Progenitor cell of endocrine pancreas (in vitro differentiated cells): ENCODE measurements at places on chromosomes 11 and 22.

- no peaks in the 10 kb centered on the region for H3K4me1 ChIP-seq
- peaks cover 23% of the 10 kb centered on the region for H3K27me3 ChIP-seq
- H3K4me3 ChIP-seq = no peak overlapping the region
- H3K36me3 ChIP-seq = no peaks in the 10 kb centered on the region
Observed at GRCh38 chr11:125082611-125083311, 19.7 kb downstream of the SLC37A2 start.

GRCh38 chr11:12242966-12243365, 132.6 kb downstream of the MICAL2 start:
- no peaks in the 10 kb centered on the region for H3K36me3 ChIP-seq
- H3K4me3 ChIP-seq = no peak overlapping the region
- peak overlapping the region; percentile 29 for H3K27ac ChIP-seq

DNA sequence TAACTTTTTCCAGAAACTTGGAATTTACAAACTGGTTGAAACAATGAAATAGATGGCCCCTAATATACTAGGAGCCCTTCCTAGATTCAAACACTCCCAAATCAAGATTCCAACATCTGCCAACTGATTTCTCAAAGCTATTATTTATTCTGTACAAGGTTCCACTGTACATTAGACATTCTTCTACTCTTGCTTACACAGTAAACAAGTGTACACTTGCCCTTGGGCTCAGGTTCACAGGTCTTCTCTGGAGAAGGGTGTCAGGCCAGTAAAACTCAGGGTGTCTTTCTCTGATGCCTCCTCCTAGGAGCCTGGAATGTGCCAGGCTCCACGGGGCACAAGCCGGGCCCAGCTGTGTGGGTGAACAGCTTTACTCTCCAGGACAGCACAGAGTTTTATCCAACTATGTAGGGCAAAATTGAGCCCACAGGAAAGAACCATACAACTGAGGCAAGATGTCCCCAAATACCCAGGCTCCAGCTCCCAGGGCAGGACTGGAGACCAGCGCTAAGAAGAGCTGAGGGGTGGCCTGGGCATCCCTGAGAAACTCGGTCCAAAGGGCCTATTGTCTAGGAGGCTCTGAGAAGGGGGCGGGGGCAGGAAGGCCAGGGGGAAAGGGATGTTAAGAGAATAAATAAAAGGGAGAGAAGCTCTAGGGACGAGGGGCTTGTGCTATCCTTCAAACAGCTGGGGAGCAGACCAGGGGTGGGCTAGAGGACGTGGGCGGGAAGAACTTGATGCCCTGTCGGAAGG, 8.8 kb upstream of the MFRP start:
- no peak for DNase-seq
- peaks cover 8% of the 10 kb centered on the region for H3K4me1 ChIP-seq
- no peak overlapping the region for H3K4me3 ChIP-seq
- H3K27ac ChIP-seq = no peak overlapping the region
- H3K27me3 ChIP-seq = peaks cover 38% of the 10 kb centered on the region

DNA sequence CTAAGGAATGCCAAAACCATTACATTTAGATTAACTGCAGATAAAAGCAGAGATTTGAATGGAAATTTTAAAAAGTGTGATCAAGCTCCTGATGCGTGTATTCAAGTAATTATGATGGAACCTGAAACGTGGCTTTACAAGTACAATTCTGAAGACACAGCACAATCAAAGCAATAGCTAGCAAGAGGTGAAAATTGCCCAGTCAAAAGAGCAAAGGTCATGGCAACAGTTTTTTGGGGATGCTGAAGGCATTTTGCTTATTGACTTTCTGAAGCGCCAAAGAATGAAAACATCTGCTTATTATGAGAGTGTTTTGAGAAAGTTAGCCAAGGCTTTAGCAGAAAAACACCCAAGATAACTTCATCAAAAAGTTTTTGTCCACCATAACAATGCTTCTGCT, 389.6 kb upstream of the TENM4 start:
- no peak for DNase-seq
- no peaks in the 10 kb centered on the region for H3K36me3 ChIP-seq
- no peak overlapping the region for H3K27ac ChIP-seq
- no peak overlapping the region for H3K4me3 ChIP-seq
- H3K4me1 ChIP-seq = peaks cover 8% of the 10 kb centered on the region
- no peaks in the 10 kb centered on the region for H3K27me3 ChIP-seq

- no peak for DNase-seq
- H3K4me1 ChIP-seq = peaks cover 5% of the 10 kb centered on the region
- no peak overlapping the region for H3K27ac ChIP-seq
- peaks cover 89% of the 10 kb centered on the region for H3K27me3 ChIP-seq
Observed at GRCh38 chr11:35420371-35420770, 1.0 kb upstream of the SLC1A2 start.

DNA sequence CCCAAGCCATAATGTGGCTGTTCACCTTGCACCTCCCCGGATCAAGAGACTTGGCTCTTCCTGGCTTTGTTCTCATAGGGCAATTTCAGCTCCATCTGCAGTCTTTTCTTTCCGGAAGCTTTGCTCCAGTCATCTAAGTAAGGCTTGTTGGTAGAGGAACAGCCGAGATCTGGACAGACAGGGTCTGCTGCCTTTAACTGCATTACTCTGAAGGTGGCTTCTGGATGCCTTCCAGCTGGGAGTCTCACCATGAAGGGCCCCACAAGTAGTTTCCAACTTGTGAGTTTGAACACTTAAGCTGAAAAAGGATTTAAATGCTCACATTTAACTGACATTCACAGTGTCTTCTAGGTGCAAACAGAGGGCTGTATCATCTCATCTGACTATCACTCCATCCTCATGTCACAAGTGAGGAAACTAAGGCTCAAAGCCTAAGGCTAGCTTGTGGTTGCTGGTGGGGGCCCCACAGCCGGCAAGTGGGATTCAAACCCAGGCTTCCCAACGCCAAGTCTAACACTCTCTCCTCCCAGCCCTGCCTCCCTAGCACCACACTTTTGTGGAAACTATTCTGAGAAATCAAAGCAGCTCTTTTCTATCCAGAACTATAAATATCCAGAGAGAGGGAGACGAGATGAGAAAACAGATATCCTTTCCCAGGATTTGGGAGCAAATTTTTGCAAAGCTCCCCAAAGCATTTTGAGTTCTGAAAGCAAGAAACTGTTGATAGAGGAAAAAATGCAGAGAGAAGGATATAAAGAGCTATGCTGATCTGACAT, 58.4 kb downstream of the GALNT18 start:
- H3K36me3 ChIP-seq = no peaks in the 10 kb centered on the region
- no peak overlapping the region for H3K27ac ChIP-seq

DNA sequence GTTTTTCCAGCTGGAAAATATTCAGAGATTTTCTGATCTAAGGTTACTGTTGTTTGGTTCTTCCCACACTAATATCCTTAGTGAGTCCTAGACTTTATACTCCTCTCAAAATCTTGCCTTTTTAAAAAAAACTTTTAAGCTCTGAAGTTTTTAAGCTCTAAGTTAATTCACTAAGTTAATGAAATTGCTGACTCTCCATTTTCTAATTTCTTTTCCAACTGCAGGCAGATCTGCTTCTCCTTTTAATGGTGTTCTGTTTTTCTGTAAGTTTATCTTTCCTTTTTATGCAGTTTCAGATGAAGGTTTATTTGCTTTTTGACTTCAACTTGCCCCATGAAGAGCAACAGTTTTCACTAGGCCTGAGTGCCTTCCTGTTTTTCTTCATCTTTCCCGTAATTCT, 125.8 kb upstream of the ARHGAP42 start:
- H3K27me3 ChIP-seq = no peaks in the 10 kb centered on the region
- H3K36me3 ChIP-seq = no peaks in the 10 kb centered on the region
- H3K4me1 ChIP-seq = no peaks in the 10 kb centered on the region

GRCh38 chr22:37661160-37661924, 2.8 kb downstream of the PDXP start:
- peaks cover 26% of the 10 kb centered on the region for H3K4me1 ChIP-seq
- H3K36me3 ChIP-seq = no peaks in the 10 kb centered on the region
- no peaks in the 10 kb centered on the region for H3K27me3 ChIP-seq
- peak overlapping the region; percentile 89 for H3K27ac ChIP-seq

GRCh38 chr11:36628141-36628540, 30.1 kb upstream of the RAG2 start:
- H3K36me3 ChIP-seq = no peaks in the 10 kb centered on the region
- H3K4me3 ChIP-seq = no peak overlapping the region
- H3K27me3 ChIP-seq = no peaks in the 10 kb centered on the region
- DNase-seq = no peak

DNA sequence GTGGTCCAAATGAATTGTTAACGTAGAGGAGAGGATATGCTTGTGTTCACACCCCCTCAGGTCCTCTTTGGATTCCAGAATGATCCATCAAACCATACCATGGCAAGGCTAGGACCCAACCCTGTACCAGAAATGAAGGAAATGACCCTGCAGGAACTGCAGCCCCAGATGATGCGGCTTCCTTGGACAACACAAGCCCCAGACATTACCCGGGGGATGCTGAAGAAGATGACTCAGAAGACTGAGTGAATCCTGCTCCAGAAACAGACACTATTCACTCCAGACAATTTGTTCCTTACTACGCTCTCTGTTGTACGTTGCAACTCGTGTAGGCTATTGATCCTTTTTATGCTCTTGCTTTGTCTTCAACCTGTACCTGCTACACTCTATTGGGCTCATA, 15.2 kb upstream of the MTMR2 start:
- peaks cover 1% of the 10 kb centered on the region for H3K36me3 ChIP-seq
- no peak for DNase-seq
- H3K27me3 ChIP-seq = no peaks in the 10 kb centered on the region
- H3K4me3 ChIP-seq = no peak overlapping the region
- no peak overlapping the region for H3K27ac ChIP-seq

DNA sequence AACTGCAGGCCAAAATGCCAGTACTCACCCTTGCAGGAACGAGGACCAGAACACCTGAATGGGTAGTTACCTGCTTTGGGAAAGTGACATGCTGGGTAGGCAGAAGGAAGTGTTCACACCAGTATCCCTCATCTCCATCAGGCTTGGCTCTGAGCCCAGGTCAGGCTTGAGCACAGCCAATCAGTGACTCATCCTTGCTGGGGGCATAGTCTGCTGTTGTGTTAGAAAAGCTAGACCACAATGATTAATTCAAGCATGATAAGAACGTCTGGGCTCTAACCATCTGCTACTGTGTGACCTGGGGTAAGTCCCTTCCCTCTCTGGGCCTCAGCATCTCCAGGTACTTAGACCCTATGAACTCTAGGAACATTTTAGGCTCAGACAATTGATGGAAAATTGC, 450.4 kb downstream of the MIAT start:
- H3K27ac ChIP-seq = no peak overlapping the region
- no peak overlapping the region for H3K4me3 ChIP-seq
- peaks cover 25% of the 10 kb centered on the region for H3K27me3 ChIP-seq
- no peak for DNase-seq

- no peaks in the 10 kb centered on the region for H3K36me3 ChIP-seq
- peaks cover 2% of the 10 kb centered on the region for H3K4me1 ChIP-seq
- no peak overlapping the region for H3K27ac ChIP-seq
- no peak for DNase-seq
- H3K27me3 ChIP-seq = peaks cover 46% of the 10 kb centered on the region
Observed at GRCh38 chr11:74464746-74465145, 2.6 kb downstream of the KCNE3 start.

GRCh38 chr11:112941104-112941503, 20.1 kb upstream of the NCAM1 start:
- peaks cover 8% of the 10 kb centered on the region for H3K27me3 ChIP-seq
- H3K4me1 ChIP-seq = no peaks in the 10 kb centered on the region
- no peak overlapping the region for H3K27ac ChIP-seq

DNA sequence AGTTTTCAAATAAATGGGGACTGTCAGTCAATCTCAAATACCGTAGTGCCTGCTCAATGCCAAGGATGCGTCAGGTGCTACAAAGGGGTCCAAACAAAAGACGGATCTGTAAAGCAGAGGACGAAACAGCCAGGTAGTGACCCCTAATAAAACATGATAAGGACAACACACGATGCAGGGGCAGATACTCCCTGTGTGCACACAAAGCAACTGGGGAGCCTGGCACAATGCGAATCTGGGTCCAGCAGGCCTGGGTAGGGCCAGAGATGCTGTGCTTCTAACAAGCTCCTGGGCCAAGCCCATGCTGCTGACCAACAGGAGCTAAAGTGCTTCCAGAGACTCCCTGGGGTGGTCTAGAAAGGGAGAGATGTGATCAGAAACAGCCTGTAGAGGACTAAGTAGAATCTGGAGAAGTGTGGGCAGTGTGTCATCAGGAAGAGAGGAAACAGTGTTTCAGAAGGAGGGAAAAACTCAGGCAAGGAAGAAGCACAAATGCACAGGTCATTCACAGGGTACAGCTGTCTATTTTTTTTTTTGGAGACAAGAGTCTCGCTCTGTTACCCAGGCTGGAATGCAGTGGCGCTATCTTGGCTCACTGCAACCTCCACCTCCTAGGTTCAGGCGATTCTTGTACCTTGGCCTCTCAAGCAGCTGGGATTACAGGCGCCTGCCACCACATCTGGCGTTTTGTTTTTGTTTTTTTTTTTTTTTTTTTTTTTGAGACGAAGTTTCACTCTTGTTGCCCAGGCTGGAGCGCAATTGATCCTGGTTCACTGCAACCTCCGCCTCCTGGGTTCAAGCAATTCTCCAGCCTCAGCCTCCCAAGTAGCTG, 74.5 kb downstream of the MICAL3 start:
- peaks cover 22% of the 10 kb centered on the region for H3K4me1 ChIP-seq
- no peak for DNase-seq
- no peak overlapping the region for H3K27ac ChIP-seq

DNA sequence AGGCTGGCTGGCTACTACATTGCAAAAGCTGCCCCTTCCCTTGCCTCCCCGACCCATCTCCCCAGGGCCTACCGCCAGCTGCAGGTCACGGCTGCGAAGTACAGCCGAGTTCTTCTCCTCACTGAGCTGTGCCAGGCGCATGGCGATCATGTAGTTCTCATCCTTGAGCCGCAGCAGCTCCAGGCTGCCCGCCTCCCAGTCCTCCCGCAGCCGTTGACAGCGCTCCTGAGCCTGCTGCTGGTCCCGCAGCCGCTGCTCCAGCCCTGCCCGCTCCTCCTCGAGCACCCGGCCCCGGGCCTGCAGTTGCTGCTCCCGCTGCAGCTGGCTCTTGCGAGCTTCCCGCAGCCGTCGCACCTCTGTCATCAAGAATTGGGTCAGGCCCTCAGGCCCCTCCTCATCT, 3.3 kb downstream of the CARD10 start:
- H3K27me3 ChIP-seq = no peaks in the 10 kb centered on the region
- peaks cover 23% of the 10 kb centered on the region for H3K36me3 ChIP-seq
- H3K4me1 ChIP-seq = peaks cover 28% of the 10 kb centered on the region
- H3K4me3 ChIP-seq = no peak overlapping the region
